Brain pericyte (primary cell): ENCODE measurements at places on chromosomes 2 and 18.

GRCh38 chr2:112694182-112694581 is 26.6 kb upstream of the NT5DC4 start:
- no peak for DNase-seq

- DNase-seq = no peak
Observed at GRCh38 chr2:101566632-101567228, 91.8 kb upstream of the RFX8 start.

- DNase-seq = no peak
Observed at GRCh38 chr2:2762913-2763312, 431.8 kb upstream of the MYT1L start.

- DNase-seq = no peak
Observed at GRCh38 chr2:33421820-33422219, 54.6 kb upstream of the RASGRP3 start.

GRCh38 chr18:48932462-48932818 is 18.3 kb downstream of the SMAD7 start:
- no peak for DNase-seq

DNA sequence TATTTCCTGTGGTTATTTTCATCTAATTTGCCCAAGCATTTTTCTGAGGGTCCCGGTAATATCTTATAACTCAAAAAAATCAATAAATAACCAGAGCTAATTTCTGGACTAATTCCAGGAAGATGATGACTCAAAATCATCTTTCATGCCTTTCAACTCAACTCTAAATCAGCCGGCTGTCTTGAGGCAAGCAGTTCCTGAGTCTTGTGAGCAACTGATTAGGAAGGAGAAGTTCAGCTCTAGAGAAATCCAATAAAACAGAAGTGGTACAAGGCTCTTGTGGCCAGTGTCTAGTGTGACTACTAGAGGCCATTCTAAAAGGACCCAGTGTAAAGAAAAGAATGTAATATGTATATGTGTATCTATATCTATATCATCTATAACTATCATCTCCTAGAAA is 890.4 kb downstream of the TRIB2 start:
- no peak for DNase-seq

GRCh38 chr2:223420048-223420447 is 182.1 kb downstream of the SCG2 start:
- DNase-seq = no peak

GRCh38 chr2:234979204-234980167 is 27.7 kb downstream of the SH3BP4 start:
- DNase-seq = no peak

DNA sequence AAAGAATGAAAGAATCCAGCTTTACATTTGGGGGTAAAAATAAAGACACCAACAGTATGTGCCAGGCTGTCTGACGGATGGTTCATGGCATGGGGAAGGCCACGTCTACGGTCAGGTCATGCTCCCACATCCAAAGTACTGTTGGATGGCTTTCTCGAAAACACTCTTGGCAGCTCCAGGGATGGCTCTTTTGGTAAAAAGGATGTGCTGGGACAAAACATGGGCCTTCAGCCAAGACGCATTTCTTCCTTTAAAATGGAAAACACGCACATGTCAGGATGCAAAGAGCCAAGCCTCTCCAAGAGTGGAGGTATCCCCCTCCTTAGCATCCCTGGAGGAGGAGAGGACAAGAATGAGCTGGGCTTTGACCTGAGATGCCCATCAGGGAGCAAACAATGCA is 376.5 kb upstream of the KLHL29 start:
- DNase-seq = no peak

GRCh38 chr18:75137346-75137877 is 71.5 kb downstream of the PTGR3 start:
- no peak for DNase-seq

DNA sequence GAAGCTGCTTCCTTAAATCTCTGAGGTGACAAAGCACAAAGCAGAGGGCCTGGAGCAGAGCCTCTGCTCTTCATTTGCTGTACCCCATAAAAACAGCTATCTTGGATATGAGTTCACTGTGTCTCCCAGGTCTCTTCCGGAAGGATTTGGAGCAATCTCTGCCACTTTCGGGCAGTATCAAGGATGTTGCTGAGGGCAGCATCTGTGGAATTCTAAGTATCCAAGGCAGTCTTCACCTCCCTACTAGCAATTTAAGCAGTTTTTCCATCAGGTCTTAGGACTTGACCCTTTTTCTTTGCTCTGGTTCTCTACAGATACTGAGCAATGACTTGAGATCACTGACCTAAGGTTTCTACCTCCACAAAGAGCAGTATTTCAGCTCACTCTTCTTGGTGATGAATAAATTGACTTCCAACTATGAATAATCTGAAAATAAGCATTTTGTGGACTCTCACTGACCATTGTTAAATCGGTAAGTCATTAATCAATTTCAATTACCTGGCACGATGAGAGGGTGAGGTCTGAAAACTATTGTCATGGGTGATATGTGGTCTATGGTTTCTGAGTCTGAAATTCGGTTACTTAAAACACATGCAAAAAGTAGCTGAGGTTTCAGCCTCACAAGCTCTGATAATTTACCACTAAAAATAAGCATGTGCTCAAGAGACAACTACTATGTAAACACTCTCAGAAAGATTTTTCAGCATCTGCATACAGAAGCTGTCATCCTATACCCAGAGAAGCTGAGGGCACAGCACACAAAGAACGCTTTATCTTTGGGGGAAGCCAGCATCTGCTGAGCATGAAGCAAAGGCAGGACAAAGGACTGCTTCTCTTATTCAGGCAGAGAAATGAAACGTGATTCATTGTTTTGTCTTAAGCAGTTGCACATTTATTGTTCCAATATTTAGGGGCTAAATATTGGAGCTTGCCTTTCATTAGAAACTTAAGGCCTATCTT is 32.1 kb upstream of the SPATS2L start:
- no peak for DNase-seq

- DNase-seq = no peak
Observed at GRCh38 chr2:20579866-20580265, 71.0 kb downstream of the HS1BP3 start.

DNA sequence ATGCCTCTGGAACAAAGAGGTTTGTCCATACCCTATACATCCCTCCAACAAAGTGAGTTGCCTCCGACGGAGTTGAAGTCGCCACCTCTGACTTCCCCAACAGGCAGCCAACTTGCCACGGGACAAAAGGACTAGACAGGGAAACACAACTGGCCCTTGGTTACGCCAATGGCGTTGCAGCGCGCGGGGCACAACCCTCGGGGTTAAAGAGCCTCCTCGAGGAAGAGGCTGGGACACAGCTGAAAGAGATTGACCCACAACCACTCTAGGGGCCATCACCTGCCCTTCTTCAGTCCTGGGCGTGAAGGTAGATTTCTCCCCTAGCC is 545 bp downstream of the GTF3C2 start:
- DNase-seq = no peak

DNA sequence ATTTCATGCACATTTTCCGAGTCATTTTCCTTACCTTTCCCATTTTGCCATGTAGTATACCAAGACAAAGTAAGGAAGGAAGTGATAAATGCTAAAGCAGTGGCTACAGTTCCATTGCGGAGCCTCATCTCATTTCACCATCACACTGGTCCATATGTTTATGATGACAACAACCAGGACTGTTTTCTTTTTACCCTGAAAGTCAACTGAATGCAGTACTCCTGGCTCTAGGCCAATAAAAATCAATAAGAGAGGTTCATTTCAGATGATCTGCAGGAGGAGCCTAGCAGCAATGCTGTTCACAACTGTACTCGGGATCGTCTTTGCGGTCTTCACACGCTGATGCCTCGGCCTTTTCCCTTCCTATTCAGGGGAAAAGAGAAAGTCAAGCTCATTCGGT is 4.7 kb downstream of the MGAT4A start:
- DNase-seq = no peak

GRCh38 chr18:45690975-45691815 is 32.8 kb upstream of the SLC14A1 start:
- peak; percentile 41 for DNase-seq

DNA sequence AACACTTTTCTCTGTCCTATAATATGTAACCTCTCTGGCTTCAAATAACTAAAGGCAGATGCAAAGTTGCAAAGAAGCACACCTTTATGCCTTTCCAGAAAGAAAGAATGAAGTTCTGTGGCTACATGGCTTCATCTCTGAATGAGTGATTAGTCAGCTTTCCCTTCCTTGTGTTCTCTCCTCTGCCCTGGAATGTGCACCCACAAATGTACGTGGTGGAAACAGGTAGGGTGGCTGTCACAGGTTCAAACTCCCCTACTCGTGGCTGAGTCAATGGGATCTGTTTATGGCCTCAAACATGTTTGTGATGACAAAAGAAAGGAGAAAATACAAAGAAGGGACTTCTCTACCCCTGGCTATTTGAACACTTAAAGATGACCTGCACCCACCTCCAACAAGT is 55.5 kb upstream of the ACVR2A start:
- no peak for DNase-seq

DNA sequence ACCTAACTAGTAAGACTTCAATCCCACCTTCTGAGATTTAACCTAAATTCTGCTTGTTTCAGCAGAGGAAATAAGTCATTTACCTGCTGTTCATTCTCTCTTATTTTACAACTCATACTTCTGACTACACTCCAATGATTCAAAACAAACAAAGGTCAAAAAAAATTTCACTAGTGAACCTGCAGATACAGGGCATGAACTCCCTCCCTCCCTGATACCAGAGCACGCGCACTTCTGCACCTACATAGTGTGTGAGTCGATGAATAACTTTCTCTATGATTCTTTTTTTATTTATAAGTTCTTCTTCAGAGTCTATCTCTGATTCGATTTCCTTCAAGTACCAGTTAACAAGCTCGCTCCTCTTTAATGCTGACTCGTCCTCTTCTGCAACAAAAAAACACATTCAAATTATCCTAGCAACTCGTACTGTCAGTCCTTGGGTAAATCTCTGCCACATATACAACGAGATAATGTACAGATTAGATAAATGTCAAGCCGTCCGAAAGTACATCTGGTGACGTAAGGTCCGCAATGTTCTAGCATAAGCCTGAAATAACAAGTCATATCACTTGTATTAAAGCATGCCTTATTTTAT is 7.4 kb upstream of the LCT start:
- DNase-seq = no peak

- no peak for DNase-seq
Observed at GRCh38 chr2:218990612-218991011, 2.6 kb downstream of the CRYBA2 start.

DNA sequence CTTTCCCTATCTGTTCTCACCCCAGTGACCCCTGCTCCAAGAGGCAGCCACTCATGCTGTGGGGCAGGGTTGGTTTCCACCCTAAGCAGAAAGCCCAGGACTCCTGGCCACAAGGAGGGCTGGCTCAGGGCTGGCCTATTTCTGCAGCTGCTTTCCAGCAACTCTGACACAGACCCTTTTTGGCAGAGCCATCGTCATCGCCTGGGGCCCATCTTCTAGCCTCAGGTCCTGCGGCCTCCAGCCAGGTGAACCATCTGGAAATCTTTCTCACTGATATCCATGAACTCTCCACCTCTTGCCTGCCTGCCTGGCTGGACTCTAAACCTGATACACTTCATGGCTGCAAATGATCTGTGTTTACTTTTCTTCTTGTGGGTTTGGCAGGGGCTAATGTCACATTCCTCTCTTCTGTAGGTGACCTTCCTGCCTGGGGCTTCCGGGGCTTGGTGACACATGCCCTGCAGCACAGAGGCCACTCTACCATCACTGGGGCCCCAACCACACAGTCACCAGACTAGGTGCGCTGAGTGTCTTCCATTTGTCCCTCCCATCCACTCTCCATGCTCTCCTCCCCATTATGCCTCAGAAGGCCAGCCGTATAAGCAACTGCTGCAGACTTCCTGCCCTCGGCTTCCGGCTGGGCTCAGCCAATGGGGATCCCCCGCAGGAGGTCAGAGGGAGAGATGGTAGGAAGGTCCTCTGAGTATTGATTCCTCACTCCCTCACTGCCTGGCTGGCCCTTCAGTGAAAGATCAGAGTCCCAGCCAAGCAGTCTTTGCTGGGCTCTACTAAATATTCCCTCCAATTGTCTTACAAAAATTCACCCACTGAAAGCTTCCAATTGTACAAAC is 9.7 kb upstream of the COPS8 start:
- no peak for DNase-seq

- DNase-seq = no peak
Observed at GRCh38 chr18:5239447-5239846, 42.4 kb upstream of the AKAIN1 start.

DNA sequence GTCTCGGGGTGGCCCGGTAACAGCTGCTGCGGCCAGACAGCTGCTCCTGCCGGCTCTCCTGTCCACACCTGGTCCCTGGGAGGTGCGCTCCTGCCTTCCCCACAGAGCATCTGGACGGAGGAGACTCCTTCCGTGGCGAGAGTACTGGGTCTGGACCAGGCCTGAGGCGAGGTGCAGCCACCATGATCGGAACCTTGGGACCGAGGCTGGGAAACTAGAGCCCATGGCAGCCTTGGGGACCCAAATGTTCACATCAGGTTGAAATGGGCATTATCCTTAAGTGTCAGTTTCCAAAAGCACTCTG is 628 bp downstream of the GIGYF2 start:
- DNase-seq = no peak

GRCh38 chr2:218391202-218391601 is 8.5 kb upstream of the CTDSP1 start:
- DNase-seq = no peak

GRCh38 chr2:8022908-8023640 is 658.8 kb upstream of the ID2 start:
- no peak for DNase-seq

DNA sequence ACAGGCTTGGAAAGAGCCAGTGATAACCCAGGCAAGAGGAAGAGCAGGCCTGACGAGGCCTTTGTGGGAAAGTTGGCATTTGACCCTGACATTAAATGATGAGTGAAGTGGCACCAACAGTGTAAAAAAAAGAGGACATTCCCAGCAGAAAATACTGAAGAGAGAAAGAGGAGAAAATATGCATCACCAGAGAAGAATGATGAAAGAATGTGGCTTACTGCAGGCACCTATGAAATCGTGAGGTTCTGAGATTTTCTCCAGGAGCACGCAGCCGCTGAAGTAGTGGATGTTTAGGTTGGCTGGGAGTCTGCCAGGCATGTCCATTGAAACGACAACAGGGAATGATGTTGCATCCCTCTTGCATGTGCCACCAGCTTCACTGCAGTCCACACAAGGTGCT is 13.8 kb downstream of the EHD3 start:
- no peak for DNase-seq

- DNase-seq = no peak
Observed at GRCh38 chr2:144441711-144442141, 78.2 kb downstream of the ZEB2 start.

GRCh38 chr2:41720331-41721251 is 327.2 kb upstream of the PKDCC start:
- DNase-seq = no peak

DNA sequence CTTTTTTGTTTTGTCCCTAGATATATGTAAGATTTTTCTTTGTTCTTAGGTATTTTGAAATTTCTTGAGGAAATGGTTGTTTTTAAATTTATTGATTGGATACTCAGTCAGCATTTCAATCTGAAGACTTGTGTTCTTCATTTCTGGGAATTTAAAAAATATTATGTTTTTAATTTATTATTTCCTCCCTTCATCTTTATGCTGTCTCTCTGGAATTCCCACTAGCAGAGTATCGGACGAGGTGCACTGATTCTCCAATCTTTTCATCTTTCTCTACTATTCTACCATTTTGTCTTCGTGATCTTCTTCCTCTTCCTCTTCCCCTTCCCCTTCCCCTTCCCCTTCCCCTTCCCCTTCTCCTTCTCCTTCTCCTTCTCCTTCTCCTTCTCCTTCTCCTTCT is 12.3 kb downstream of the SCTR start:
- no peak for DNase-seq
